Daoy (cell line): ENCODE measurements at places on chromosomes 2 and 18. TPM values are rescaled to one million over a fixed set of nuclear protein-coding genes. Genes with fewer than 3 reads are reported as not detected.

ABHD3 gene
- total RNA-seq = 9.0 and 11.1 TPM in 2 replicates

ACOXL gene
- total RNA-seq = 1.6 TPM in 1 of 2 replicates, not detected in the other

IL36G gene
- total RNA-seq = 0.80 TPM in 1 of 2 replicates, not detected in the other

STARD7 gene
- total RNA-seq = 176 and 199 TPM in 2 replicates

HS6ST1 gene
- total RNA-seq = 10.3 and 13.0 TPM in 2 replicates

KLHL14 gene
- 0.34 TPM in 1 of 2 replicates, not detected in the other for total RNA-seq

ST6GAL2 gene
- total RNA-seq = 13.0 and 21.9 TPM in 2 replicates

NEU2 gene
- total RNA-seq = not detected in 2 replicates

KLHL30 gene
- 0.17 TPM in 1 of 2 replicates, not detected in the other for total RNA-seq

AP1S3 gene
- total RNA-seq = 15.0 and 20.0 TPM in 2 replicates

NGEF gene
- total RNA-seq = 0.17 and 3.3 TPM in 2 replicates

RAD51AP2 gene
- total RNA-seq = not detected in 2 replicates

GALNT3 gene
- 4.7 and 9.3 TPM in 2 replicates for total RNA-seq

UGT1A3 gene
- total RNA-seq = not detected in 2 replicates

NYAP2 gene
- total RNA-seq = not detected in 2 replicates

LCT gene
- total RNA-seq = 0.40 TPM in 1 of 2 replicates, not detected in the other

DNA sequence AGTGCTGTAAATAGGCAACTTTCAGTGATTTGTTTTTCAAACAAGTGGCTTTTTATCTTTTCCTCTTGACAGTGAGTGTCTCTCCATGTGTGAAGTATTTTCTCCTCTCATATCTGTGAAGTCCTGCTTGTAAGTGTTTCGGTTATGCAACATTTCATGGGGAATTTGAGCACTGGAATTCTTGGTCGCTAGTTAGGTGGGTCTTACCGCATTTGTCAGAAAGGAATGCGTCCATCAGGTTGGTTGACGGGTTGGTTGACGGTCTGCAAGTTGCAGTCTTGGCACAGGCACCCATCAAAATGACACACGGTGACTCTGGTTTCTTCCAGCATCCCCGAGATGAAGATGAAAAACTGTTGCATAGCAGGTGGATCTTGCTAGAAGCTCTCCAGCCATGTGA, 109.8 kb downstream of the AGAP1 start:
- DNase-seq = no peak

DNA sequence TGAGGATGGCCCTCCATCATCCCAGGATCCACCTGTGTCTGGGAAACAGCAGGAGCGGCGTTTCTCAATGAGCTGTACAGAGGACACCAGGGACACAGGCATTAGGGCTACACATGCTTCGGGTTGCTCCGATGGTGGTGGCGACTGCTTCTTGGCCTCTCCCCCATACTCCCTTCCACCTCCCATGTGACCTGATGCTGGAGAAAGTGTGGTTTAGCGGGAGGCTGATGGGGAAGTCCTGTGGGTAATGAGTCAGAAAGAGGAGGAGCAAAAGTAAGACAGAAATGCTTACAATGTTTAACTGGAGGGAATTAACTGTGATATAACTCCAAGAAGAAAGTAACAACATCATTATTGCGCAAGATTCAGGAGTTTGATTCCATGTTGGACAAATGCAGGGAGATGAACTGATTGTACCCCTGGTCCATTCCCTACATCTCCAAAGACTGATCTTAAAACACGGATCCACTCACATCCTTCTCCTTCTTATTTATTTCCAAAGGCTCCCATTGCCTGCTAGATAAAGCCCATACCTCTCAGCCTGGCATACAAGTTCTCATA, 186.6 kb downstream of the NRP2 start:
- DNase-seq = peak; percentile 81

GRCh38 chr2:161063946-161064306, 96.3 kb upstream of the TANK start:
- DNase-seq = no peak

DNA sequence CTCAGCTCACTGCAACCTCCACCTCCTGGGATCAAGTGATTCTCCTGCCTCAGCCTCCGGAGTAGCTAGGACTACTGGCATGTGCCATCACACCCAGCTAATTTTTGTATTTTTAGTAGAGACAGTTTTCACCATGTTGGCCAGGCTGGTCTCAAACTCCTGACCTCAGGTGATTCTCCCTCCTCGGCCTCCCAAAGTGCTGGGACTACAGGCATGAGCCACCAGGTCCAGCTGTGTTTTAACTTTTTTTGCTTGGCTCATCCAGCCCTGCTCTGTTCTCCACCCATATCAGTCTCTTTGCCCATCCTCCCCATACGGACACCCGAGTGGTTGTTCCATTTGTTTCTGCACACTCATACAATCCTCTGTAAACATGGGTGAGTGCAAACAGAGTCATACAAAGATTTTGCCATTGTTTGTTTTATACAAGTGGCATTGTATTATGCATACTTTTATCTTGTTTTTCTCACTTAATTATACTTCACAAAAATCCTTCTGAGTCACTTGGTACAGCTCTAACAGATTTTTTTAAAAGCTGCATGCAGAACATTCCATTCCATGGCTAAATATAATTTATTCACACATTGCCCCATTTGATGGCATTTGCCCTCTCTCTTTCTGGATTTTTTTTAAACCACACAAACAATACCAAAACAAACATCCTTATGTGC, 5.3 kb downstream of the APOB start:
- no peak for DNase-seq

- DNase-seq = no peak
Observed at GRCh38 chr2:223113161-223113560, 61.2 kb downstream of the KCNE4 start.

GRCh38 chr2:196944570-196944969, 18.1 kb upstream of the PGAP1 start:
- no peak for DNase-seq

- DNase-seq = no peak
Observed at GRCh38 chr2:191145769-191146471, 4.9 kb downstream of the STAT4 start.

GRCh38 chr2:98771721-98772524, 41.0 kb upstream of the MGAT4A start:
- DNase-seq = peak; percentile 36

DNA sequence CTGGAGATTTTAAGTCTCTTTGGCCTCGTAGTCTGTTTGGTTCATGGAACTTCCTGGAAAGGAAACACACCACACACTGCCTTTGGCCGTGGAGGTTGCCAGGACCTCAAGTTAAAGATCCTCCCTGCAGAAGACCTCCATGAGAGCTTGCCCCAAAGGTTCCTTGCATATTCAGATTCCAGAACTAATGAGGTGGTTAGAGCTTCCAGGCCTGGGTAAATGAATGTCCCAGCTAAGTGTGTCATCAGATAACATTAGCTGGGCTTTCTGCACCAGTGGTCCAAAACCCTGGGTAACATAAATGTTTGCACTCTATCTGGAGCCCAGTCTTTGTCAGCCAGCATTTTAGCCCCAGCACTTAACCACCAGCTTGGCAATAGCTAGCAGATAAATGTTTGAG, 122.1 kb upstream of the EML6 start:
- peak; percentile 55 for DNase-seq

- no peak for DNase-seq
Observed at GRCh38 chr2:221397187-221397586, 174.9 kb downstream of the EPHA4 start.

DNA sequence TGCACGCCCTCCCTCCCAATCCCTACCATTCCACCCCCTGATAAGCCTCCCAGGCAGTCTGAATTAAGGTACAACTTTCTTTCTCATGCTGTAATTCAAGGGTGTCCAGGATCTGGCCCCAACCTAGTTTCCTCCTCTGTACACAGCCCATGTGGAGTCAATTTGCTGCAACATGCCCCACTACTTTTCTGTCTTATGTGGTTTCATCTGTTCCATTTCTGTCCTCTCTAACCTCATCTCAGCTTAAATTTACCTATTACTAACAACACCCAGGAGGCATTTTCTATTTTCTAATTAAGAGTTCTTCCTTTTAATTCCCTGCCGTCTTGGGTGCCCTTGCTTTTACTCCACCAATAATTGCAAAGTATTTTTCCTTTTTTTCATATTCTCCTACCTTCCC, 10.0 kb downstream of the PPP4R1 start:
- DNase-seq = no peak

- peak; percentile 24 for DNase-seq
Observed at GRCh38 chr2:138373993-138374408, 127.6 kb upstream of the SPOPL start.

DNA sequence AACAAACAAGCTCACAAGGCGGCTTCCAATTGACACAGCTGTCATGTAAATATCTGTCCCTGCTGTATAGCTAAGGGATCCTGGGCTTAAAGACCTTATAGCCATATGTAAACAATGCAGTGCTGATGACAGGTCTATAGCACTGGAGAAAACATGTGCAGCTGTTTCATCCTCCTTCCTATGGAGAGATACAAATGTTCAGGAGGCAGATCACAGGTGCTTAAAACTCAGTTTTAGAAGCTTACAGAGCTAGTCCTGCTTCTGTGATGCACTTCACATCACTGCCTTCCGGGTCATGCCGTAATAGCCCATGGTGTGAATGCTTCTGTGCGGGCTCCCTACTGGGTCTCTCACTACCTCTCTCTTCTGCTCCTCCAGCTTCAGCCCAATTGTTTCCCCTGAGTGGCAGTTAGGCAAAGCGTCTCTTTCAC, 262.4 kb upstream of the CHST9 start:
- no peak for DNase-seq

DNA sequence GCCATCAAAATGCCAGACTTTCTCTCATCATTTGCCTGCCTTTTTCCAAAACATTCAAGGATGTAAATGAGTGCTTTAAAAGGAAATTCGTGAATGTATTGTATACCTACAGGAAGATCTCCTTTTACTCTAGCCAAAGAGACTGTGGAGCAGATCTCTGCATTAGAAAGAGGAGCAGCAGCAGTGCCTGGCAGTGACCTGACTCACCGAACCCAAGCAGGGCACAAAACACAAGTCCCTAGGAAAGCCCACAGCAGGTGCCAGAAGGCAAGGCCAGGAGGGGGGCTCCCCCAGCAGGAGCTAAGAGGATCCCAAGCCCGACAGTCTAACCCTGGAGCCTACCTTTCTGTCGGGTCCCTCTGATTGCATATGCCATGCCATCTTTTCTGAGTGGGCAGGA, 47.9 kb downstream of the L3MBTL4 start:
- DNase-seq = no peak

GRCh38 chr18:43170586-43170985, 55.1 kb upstream of the RIT2 start:
- no peak for DNase-seq

- no peak for DNase-seq
Observed at GRCh38 chr2:128371648-128372345, 53.1 kb upstream of the HS6ST1 start.

DNA sequence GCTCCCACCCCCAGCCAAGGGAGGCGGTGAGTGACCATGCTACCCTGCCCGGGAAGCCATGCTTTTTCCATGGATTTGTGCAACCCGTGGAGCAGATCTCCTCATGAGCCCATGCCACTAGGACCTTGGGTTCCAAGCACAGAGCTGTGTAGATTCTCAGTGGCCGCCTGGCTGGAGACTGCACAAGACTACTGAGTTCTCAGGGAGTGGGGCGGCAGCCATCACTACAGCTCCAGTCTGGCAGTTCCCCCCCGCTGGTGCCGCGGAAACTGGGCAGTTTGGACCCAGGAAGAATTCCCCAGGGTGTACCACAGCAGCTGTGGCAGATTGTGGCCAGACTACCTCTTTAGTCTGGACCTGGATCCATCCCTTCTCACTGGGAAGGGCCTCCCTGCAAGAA, 470.6 kb downstream of the LRP1B start:
- no peak for DNase-seq

DNA sequence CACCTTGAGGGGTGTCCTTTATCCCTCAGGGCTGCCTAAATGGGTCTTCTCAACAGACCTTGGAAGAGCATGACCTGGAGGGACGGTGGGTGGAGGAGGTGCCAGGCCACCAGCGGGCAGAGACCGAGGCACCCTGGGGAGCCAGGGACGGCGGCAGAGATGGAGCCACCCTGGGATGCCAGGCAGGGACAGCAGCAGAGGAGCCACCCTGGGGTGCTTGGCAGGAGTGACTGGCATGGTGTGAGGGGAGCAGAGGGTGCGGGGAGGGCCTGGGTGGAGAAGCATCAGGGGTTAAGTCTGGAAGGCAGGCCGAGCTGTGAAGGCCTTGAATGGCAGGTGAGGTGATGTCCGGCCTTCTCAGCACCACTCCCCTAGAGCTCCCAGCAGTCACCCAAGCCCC, 56.1 kb downstream of the CIB4 start:
- no peak for DNase-seq

- DNase-seq = no peak
Observed at GRCh38 chr2:235485362-235485761, 8.5 kb upstream of the AGAP1 start.

- DNase-seq = no peak
Observed at GRCh38 chr2:39512434-39512935, 75.4 kb upstream of the MAP4K3 start.

DNA sequence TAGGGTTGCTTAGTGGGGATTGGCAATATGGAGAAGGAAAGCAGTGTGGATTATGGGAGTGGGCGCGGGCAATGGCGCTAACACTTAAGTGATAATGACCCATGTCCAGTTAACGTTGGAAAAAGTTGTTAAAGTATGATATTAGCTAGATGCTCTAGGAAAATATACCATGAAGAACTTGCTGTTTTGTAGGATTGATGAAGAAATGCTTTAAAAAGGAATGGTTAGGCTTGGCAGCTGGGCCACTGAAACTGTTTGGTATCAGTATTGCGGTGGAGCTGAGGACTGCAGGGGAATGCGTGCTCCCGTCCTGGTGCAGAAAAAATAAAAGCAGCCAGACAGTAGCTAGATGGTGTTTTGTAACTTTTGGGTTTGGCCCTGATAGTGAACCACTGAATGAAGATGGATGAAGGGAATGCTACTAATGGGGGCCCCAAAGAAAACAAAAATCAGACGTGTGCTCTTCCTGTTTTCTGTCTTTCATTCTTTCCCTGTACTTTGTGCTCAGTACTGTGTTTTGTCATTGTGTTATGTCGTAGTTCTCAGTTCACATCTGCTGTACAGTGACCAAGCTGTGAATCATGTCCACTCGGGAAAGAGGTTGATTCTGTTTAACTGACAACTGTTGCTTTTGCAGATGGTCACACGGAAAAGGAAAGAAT, 999 bp downstream of the INSIG2 start:
- peak; percentile 41 for DNase-seq

- no peak for DNase-seq
Observed at GRCh38 chr2:5742126-5742525, 49.9 kb downstream of the SOX11 start.

GRCh38 chr18:4544142-4544541, 89.0 kb upstream of the DLGAP1 start:
- DNase-seq = peak; percentile 46

- no peak for DNase-seq
Observed at GRCh38 chr2:105737980-105738657, 6.6 kb upstream of the NCK2 start.

- no peak for DNase-seq
Observed at GRCh38 chr2:206979922-206980321, 40.6 kb downstream of the CPO start.

GRCh38 chr2:36578343-36579296, 19.3 kb downstream of the FEZ2 start:
- DNase-seq = no peak

- DNase-seq = no peak
Observed at GRCh38 chr2:235978022-235978421, 190.2 kb downstream of the GBX2 start.
